Suprapubic skin (tissue), 4 donors: ENCODE measurements at places on chromosomes 7 and 10.

GRCh38 chr10:79268161-79268601 is 79.1 kb upstream of the PPIF start:
- peak overlapping the region; percentile 61 for H3K27ac ChIP-seq
- DNase-seq = no peak
- peaks cover 7% of the 10 kb centered on the region for H3K36me3 ChIP-seq

GRCh38 chr7:8669501-8669851 is 236.1 kb downstream of the NXPH1 start:
- no peaks in the 10 kb centered on the region for H3K4me1 ChIP-seq
- H3K27ac ChIP-seq = no peak overlapping the region
- no peak overlapping the region for H3K4me3 ChIP-seq
- no peaks in the 10 kb centered on the region for H3K27me3 ChIP-seq
- H3K36me3 ChIP-seq = no peaks in the 10 kb centered on the region

GRCh38 chr7:20330239-20330927 is at the start of gene ITGB8:
ITGB8 (plus strand) TSS chr7:20330900; CDS start chr7:20331807, 907 bp downstream.
- H3K36me3 ChIP-seq = no peaks in the 10 kb centered on the region
- peak within 1 kb of the TSS; percentile 96 for H3K27ac ChIP-seq
- peaks cover 9% of the 10 kb centered on the region for H3K4me1 ChIP-seq
- peak within 1 kb of the TSS; percentile 77 for H3K4me3 ChIP-seq

- no peak overlapping the region for H3K27ac ChIP-seq
- no peaks in the 10 kb centered on the region for H3K27me3 ChIP-seq
- H3K4me3 ChIP-seq = no peak overlapping the region
- no peaks in the 10 kb centered on the region for H3K36me3 ChIP-seq
- no peak for DNase-seq
Measured at GRCh38 chr7:22715969-22716368, 11.0 kb upstream of the IL6 start.

- H3K36me3 ChIP-seq = no peaks in the 10 kb centered on the region
- DNase-seq = no peak
- H3K4me3 ChIP-seq = no peak overlapping the region
- no peak overlapping the region for H3K27ac ChIP-seq
- H3K27me3 ChIP-seq = no peaks in the 10 kb centered on the region
Measured at GRCh38 chr7:81094952-81095351, 176.1 kb upstream of the SEMA3C start.

DNA sequence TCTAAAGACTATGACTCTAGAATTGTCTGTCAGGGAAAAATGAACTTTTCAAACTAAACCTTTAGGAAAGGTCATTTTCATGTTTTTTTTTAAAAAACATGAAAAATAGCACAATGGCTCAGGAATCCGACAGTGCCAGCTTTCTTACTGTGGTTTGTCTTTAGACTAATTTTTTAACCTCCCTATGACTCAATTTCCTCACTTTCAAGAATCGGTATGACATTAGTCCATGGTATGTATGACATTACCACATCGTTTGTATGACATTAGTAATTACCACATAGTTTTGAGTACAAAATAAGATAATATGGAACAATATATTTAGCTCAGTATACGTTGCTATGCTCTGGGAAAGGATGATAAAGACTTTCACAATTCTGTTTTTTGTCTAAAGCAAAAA is 383.2 kb downstream of the PTPRN2 start:
- H3K4me3 ChIP-seq = no peak overlapping the region
- no peaks in the 10 kb centered on the region for H3K4me1 ChIP-seq
- no peak for DNase-seq
- peaks cover 7% of the 10 kb centered on the region for H3K27me3 ChIP-seq

DNA sequence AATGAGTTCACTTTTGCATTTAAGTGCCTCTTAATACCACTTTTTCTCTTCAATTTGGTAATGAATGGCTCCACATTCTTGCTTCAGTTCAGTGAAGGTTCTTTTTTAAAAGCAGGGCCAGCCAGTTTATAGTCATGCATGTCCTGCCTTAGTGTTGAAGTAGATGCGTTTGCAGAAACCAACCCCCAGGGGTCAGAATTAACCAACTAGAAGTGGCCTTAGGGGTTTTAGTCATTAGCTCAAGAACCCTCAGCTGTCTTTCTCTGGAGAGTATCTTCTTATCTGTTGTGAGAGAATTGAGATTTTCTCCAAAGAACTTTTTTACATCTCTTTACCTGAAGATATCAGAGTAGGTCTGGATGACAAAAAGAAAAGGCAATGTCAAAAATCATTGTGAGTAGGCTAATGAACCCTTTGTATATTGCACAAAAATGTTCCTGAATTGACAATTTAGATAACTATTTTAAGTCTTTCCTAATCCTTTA is 82.2 kb downstream of the PIK3CG start:
- H3K4me1 ChIP-seq = no peaks in the 10 kb centered on the region
- H3K4me3 ChIP-seq = no peak overlapping the region
- H3K36me3 ChIP-seq = no peaks in the 10 kb centered on the region
- no peak for DNase-seq

DNA sequence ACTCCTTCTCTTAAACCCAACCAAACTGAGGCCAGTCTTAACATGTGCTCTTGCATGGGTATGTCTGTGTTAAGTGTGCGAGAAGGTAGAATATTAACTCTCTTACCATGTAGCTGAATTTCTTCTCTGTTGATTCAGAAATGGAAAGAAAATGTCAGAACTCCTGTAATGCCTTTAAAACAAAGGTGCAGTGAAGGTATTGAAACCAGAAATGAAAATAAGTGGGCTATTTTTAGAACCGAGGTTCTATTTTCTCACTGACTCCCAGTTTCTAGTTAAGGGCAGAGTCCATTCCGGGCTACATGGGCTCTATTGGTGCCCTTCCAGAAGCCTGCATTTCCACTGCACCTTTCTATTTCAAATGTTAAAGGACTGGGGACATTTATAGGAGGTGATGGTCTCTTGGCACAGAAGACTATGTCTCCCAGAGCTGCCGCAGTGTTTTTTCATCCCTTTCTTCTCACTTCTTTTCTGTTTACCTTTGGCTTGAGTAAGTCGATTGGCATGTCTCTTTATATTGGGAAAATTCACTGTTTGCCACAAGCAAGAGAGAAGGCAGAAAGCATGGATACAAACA is 174.9 kb downstream of the LRMDA start:
- H3K27me3 ChIP-seq = no peaks in the 10 kb centered on the region
- no peak overlapping the region for H3K27ac ChIP-seq
- no peaks in the 10 kb centered on the region for H3K4me1 ChIP-seq
- H3K36me3 ChIP-seq = no peaks in the 10 kb centered on the region
- no peak overlapping the region for H3K4me3 ChIP-seq

GRCh38 chr7:148503900-148504487 is 86.6 kb upstream of the C7orf33 start:
- no peak for DNase-seq
- peaks cover 11% of the 10 kb centered on the region for H3K27me3 ChIP-seq
- H3K4me3 ChIP-seq = no peak overlapping the region
- H3K36me3 ChIP-seq = no peaks in the 10 kb centered on the region

GRCh38 chr10:13527864-13528122 is 1.0 kb downstream of the BEND7 start:
- H3K27me3 ChIP-seq = no peaks in the 10 kb centered on the region
- no peaks in the 10 kb centered on the region for H3K36me3 ChIP-seq
- peak overlapping the region; percentile 45 for H3K27ac ChIP-seq
- H3K4me3 ChIP-seq = peak overlapping the region; percentile 60
- peaks cover 24% of the 10 kb centered on the region for H3K4me1 ChIP-seq

DNA sequence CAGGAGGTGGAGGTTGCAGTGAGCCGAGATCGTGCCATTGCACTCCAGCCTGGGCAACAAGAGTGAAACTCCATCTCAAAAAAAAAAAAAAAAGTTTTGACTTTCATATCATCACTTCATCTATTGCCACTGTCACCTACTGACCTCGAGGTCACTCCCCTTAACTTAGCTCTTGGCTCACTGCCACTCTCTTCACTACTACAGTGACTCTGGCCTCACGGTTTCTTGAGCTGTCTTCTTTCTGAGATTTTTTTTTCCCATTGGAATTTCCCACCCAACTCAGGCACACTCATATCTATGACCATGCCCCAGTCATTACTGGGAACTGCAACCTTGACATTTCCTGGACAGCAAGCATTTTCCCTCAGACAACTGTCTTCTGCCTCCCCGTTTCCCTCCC is 42.6 kb upstream of the C7orf33 start:
- H3K4me3 ChIP-seq = no peak overlapping the region
- no peak for DNase-seq
- no peaks in the 10 kb centered on the region for H3K27me3 ChIP-seq
- H3K27ac ChIP-seq = no peak overlapping the region
- no peaks in the 10 kb centered on the region for H3K36me3 ChIP-seq

GRCh38 chr7:35249537-35249907 is 4.4 kb downstream of the TBX20 start:
- peaks cover 14% of the 10 kb centered on the region for H3K4me1 ChIP-seq
- H3K27ac ChIP-seq = no peak overlapping the region
- DNase-seq = no peak
- no peak overlapping the region for H3K4me3 ChIP-seq

GRCh38 chr10:44993922-44994751 is 6.6 kb upstream of the ZNF22 start:
- H3K27ac ChIP-seq = peak overlapping the region; percentile 88
- peaks cover 58% of the 10 kb centered on the region for H3K4me1 ChIP-seq
- H3K27me3 ChIP-seq = no peaks in the 10 kb centered on the region
- H3K36me3 ChIP-seq = peaks cover 14% of the 10 kb centered on the region

GRCh38 chr10:8616166-8616565 is 561.7 kb downstream of the GATA3 start:
- no peak overlapping the region for H3K27ac ChIP-seq
- H3K4me3 ChIP-seq = no peak overlapping the region
- no peaks in the 10 kb centered on the region for H3K36me3 ChIP-seq
- no peaks in the 10 kb centered on the region for H3K27me3 ChIP-seq
- DNase-seq = no peak

DNA sequence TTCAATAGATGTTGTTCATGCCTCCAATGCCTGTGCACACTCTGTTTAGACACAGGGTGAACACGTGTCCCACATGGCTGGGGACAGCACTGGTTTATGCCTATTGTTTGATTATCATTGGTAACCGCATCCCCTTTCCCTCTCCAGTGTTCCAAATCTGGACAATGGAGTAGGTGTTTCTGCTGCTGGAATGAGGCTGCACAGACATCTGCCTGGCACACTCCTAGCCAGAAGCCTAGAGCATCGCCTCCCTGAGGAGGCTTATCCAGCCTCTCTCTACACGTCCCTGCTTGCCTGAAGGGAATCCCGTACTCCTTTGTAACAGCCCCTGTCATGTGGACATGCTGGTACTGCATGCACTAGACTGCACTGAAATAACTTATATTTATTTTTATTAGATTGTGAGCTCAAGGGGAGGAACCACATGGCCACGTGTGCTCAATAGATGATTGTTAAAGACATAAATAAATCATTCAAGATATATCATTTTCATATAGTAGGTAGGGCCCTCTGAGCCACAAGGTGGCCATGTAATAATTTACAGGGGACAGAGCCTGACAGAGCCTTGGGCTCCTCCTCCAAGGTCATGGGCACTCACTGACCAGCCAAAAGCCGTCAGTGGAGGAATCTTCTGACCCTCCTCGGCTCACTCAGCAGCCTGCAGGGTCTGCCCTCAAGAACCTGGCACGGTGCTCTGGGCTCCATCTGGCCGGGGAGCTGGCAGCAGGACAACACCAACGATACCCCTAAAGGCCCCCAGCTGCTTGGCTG is 310.9 kb upstream of the ZNF32 start:
- no peaks in the 10 kb centered on the region for H3K4me1 ChIP-seq
- no peak overlapping the region for H3K4me3 ChIP-seq
- H3K36me3 ChIP-seq = no peaks in the 10 kb centered on the region
- no peak overlapping the region for H3K27ac ChIP-seq
- no peak for DNase-seq
- no peaks in the 10 kb centered on the region for H3K27me3 ChIP-seq

- H3K4me3 ChIP-seq = no peak overlapping the region
- DNase-seq = no peak
- no peaks in the 10 kb centered on the region for H3K4me1 ChIP-seq
- H3K27ac ChIP-seq = no peak overlapping the region
Measured at GRCh38 chr10:11509036-11509435, 102.4 kb downstream of the USP6NL start.

- peaks cover 13% of the 10 kb centered on the region for H3K4me1 ChIP-seq
- no peak for DNase-seq
Measured at GRCh38 chr7:26662646-26663045, 201.7 kb downstream of the SKAP2 start.

DNA sequence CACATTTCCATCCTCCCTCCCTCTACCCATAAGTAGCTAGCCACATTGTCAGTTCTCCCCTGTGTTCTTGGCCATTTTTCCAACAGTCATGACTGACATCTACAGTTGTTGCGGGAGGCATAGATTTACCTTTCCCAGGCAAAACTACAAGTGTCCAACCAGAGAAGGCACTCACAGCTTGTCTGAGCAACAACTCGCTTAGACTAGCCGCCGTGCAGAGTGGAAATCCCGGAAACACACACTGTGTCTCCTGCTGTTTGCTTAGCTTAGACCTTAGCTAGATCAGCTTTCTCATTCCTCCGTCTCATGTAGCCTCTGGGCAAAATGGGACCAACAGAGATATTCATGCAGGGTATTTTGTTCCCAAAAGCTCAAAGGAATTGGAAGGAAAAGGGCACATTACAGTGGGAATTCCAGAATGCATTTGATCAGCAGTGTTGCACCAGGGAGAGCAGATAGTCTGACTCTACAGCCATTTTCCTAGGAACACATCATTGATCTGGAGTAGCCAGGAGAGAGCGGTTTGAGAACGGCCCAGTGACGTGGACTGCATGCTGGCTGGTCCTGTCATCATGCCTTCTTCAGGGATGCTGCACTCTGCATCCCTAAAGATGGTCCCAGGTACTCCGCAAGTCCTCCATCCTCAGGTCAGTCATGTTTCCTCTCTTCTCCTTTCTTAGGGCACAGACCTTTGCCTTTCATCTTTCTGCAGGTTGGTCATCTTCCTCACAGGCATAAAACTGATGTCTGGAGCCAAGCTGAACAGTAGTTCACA is 89.4 kb downstream of the C10orf90 start:
- H3K27me3 ChIP-seq = peaks cover 5% of the 10 kb centered on the region
- no peak overlapping the region for H3K4me3 ChIP-seq
- H3K4me1 ChIP-seq = no peaks in the 10 kb centered on the region
- no peak for DNase-seq
- no peaks in the 10 kb centered on the region for H3K36me3 ChIP-seq

DNA sequence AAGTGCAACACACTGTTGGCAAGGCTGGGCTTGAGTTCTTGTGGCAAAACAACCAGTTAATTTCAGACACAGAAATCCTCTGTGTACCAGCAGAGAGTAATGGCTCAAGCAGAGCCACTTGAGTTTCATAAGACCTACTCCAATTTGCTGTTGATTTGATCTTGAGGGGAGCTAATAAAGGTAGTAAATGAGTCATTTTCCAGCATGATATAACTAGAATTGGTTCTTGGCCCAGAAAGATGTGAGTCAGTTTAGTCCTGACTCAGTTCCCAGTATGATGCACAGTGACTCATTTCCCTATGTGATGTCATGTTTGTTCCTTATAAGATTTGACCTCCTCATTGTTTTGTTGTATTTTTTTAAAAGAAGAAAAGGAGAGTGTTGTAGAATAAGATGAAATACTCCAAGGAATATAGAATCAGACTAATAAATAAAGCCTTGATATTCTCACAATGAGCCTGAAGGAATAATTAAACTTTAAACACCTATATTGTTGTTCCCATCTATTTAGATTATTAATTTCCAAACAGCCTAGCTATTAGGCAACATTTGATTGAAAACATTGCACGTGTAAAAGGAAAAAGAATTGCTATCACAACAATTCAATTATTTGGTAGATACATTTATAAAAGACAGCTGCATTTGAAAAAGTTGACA is 186.2 kb downstream of the REEP3 start:
- no peak overlapping the region for H3K4me3 ChIP-seq
- peaks cover 39% of the 10 kb centered on the region for H3K4me1 ChIP-seq
- H3K27ac ChIP-seq = peak overlapping the region; percentile 16
- no peak for DNase-seq
- H3K27me3 ChIP-seq = no peaks in the 10 kb centered on the region
